Hippocampal formation (tissue), 2 donors: ENCODE measurements at places on chromosomes 5 and 9.

DNA sequence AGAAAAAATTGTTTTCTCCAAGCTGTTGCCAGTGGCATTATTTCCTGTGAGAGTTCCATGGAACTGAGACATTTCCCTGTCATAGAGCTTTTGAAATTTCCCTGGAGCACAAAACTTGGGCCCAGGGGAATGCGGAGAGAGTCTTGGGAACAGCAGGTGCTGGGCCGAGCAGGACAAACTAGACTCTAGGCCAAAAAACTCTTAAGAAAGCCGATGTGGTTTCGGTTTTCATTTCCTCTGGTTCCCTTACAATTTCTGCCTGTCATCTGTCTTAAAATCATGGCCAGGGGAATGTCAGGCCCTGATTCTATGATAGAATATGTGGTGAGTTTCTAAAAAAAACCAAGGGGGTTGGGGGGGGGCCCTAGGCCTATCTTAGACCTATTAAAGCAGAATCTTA is 4.6 kb downstream of the SLC35A4 start:
- no peak for DNase-seq

GRCh38 chr5:79186021-79186420 is 49.9 kb upstream of the JMY start:
- DNase-seq = no peak

GRCh38 chr5:149143470-149143869 is 2.2 kb downstream of the ABLIM3 start:
- no peak for DNase-seq

DNA sequence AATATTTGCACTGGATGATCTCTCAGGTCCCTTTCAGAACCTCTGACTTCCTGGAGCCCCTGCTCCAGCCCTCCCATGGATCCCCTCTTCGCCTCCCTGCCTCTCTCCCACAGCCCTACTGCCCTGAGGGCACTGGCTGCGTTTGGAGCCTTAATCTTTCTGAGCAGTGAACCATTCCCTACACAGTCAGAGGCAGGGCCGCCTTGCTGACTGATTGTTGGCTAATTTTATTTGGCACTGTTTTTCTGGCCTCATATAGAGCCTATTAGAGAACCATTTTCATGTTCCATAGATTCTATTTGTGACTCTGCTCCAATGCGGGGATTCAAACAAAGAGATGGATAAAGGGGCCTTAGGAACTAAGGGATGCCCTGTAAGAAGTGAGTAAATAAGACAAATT is 91.1 kb downstream of the BRINP1 start:
- DNase-seq = no peak

DNA sequence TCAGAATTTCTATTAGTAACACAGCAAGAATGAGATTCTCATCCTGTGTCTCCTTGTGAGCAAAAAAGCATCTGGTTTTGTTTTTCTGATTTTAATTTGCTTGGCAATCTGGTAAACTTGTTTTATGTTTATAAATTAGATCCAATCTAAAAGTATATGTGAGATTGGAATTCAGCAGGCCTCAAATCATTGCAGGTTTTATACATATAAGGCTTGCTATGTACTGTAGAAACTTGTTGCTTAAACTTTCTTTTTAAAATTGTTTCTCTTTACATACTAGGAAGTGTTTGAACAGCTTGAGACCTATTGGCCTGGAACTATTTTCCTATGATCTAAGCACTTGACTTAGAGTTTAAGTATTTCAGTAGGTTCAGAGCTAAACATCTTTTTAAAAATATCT is 1037.8 kb downstream of the NR2F1-AS1 start:
- DNase-seq = no peak

- DNase-seq = no peak
Observed at GRCh38 chr9:130262771-130263170, 2.8 kb upstream of the HMCN2 start.

- DNase-seq = no peak
Observed at GRCh38 chr9:5571629-5572232, 57.2 kb upstream of the RIC1 start.

DNA sequence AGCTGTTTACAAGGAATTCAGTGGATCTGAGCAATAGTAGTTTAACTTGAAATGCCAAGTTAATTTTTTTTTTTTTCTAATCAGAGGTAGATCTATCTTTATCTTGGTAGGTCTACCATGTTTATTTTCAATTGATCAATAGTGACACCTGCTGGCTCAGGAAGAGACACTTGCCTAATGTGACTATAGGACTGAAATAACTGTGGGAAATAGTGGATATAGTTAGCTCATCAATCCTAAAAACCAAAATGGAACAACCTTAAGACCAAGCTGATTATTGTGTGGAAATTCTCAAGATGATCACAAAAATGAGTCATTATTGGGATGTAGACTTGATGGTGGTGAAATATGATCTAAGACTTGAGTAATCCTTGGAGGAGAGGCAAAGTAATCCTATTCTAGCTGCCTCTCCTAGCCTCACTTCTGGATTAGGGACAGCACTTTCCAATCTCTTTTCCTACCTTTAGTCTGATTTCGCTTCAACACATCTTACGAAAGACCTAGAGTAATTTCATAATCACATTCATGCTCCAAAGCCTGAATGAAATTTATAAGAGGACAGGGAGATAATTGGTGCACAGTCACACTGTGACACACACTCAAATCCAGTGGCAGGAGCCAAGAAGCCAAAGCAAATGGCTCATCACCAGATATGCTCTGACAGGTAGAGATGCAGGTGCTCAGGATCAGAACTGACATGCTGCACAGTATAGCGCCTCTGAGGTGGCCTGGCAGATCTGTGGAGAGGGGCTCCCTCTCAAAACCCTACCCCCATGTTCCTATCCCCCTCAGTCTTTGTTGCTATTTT is 156.3 kb downstream of the HMHB1 start:
- no peak for DNase-seq

- DNase-seq = no peak
Observed at GRCh38 chr5:134845335-134845851, 375 bp upstream of the C5orf24 start.

GRCh38 chr9:93129691-93130500 is 4.2 kb downstream of the NINJ1 start:
- DNase-seq = no peak

DNA sequence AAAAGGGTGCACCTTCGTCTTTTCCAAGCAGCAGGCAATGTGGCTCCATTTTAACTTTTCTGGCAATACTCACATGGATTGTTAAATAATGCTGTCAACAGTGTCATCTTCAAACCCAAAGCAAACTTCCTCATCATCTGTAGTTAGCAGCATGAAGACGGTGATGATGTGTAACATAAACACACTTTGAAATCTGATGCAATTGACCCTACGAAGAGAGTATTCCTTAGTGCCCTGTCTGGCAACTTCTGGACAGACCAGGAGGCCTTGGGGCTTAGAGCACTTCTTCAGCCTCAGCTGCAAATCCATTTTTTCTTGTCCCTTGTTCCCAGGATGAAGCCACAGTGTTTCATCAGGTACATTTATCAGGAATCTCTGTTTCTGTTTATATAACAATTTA is 149.1 kb downstream of the GHR start:
- DNase-seq = no peak

GRCh38 chr5:83538786-83539462 is 67.4 kb downstream of the VCAN start:
- no peak for DNase-seq

DNA sequence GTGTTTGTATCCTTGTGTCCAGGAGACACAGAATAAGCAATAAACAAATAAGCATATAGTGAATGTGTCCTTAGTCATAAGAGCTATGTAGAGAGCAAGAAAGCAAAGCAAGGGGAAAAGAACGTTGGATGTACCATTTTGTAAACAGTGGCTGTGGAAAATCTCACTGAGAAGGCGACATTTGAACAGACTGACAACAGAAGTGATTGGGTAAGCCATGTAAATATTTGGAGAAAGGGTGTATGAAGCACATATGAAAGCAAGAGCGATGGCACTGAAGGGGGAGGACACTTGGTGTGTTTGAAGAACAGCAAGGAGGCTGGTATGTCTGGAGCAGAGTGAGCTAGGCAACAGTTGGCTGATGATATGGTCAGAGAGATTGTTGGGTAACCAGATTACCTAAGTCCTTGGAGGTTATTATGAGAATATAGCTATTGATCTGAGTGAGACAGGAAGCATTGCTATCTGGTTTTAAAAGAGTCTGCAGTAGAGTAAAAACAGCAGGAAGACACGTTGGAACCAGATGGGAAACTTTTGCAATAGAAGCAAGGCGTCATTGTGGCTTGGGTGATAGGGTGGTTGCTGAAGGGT is 115.5 kb upstream of the IL7R start:
- DNase-seq = no peak

- no peak for DNase-seq
Observed at GRCh38 chr9:130837643-130838042, 2.6 kb downstream of the ABL1 start.
